Foreskin fibroblast (primary cell): ENCODE measurements at places on chromosomes 12 and 14.

DNA sequence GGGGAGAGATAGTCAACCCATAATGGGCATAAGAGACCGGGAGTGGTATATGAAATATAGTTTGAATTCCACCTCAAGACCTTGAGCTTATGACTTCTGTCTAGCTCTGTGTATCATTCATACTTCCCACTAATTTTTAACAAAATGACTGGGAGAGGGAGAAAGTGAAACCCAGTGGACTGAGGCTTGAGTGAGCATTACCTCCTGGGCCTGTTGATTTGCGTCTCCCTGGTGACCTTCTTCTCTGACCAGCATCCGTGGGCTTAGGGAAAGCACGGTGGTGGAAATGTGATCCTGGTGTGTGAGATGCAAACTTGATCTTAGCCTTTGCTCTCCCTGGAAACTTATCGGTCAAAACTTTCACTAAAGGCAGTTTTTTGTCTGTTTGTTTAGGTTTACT lies 207.9 kb upstream of the BCL2L14 start:
- DNase-seq, result peak; percentile 40

- no peak for DNase-seq
Measured at GRCh38 chr12:115886666-115887065, 390.8 kb downstream of the MED13L start.

- DNase-seq, result no peak
Measured at GRCh38 chr12:53070877-53071492, 8.2 kb downstream of the SPRYD3 start.

DNA sequence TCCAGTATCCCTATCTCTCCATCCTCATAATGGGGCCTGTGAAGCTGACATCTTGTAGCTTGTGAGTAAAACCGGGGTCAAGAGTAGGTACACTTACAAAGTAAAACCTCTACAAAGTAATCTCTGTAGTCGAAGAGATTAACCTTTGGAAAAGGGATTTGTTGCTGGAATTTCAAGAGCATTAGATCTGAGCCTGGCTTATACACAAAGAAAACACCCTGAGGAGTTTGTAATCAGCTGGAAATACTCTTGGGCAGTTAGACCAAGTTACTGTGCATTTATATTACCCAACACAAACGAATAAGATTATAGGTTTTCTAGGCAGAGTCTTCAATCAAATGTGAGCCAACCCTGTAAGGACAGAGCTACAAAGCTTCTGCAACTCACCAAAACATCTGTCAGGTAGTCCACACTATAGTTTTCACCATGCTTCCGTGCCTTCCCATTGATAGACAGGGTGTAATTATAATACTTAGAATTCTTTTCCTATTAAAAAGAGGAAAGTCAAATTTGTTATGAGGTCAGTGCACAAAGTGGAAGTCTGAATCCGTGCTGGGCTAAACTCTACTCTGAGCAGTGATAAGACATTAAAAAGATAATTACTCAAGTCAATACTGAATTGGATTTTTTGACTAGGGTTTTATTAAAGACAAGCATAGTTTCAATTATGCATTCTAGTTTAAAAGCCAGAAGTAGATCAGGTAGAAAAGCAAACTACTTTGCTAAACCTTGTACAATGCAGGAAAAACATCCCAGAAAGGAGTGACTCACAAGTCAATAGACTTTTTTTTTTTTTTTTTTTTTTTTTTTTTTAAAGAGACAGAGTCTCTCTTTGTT lies 14.6 kb downstream of the GNS start:
- DNase-seq, result no peak

DNA sequence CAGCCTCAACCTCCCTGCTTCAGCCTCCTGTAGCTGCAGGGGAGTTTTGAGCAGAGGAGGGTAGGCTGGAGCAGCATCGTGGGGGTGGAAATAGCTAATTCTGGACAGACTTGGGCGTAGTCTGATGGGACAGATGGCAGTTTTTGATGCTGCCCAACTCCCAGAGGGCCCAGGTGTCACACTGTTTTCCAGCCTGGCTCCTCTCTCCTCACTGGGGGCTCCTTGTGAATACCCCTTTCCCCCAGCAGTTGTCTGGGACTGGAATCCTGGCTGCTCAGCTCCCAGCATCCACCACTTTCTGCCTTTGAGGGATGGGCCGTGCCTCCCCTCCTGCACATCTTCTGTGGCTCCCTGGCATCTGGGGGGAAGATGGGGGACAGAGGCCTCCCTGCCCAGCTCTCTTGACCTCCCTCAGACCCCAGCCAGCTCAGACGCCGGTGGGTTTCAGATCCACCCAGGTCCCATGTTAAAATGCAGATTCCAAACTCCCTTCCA lies 34.0 kb downstream of the SH2B3 start:
- no peak for DNase-seq
